GM10248 (cell line): ENCODE measurements at places on chromosomes 12 and 14.

GRCh38 chr12:24400533-24400932 lies 451.1 kb upstream of the SOX5 start:
- DNase-seq, result no peak

DNA sequence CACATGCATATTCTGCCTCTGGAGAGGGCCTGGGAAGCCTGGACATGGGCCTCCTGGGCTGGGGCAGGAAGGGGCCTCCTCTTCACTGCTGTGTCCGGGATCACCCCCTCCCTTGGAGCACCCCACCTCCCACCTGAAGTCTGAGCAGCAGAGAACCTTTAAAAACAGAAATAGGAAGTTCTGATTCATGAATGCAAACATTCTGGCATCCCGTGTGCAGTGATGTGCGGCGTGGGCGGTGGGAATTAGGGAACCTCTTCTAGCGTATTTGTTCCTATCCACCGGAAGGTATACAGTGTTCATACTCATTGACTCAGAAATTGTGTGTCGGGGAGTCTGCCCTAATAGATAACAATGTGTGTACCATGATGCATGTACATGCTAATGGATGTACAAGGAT lies 46.2 kb downstream of the C14orf132 start:
- DNase-seq, result no peak

GRCh38 chr12:46499226-46499625 lies 126.7 kb upstream of the SLC38A2 start:
- DNase-seq, result no peak

- DNase-seq, result no peak
These were observed 148.9 kb downstream of the CHST11 start for GRCh38 chr12:104605685-104606084.

GRCh38 chr12:60494244-60494643 lies 898.4 kb downstream of the SLC16A7 start:
- no peak for DNase-seq

DNA sequence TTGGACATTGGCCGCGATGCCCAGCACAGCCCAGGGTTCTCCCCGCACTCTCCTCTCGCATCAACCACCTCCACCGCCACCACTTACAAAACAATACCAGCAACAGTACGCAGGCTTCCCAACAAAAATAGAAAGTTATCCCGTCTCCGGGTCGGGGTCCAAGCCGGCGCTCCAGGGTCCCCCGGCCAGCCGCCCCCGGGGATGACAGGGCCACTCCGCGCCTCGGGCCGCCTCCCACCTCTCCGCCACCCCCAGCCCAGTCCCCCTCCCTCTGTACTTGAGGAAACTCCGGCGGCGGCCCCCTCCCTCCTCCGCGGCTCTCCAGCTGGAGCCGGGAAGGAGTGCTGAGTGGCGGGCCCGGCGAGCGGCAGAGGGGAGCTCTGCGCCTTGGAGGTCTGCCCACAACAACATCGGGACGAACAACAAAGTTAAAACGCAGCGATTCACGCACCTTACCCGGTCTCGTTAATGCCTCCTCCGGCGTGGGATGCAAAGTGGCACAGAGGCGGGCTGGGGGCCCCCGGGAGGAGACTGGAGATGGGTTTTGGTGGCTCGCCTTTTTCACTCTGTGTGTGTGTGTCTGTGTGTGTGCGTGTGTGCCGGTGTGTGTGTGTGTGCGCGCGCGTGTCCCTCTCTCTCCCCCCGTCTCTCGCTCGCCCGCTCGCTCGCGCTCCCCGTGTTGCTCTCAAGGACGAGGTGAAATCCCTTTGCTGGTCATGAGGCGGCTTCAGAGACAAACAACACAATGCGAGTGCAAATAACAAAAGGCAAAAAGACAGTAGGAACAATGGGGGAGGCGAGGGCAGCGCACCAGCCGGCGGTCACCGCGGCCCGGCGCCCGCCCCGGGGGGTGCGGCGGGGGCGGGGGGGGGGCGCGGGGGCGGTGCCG lies 386.8 kb downstream of the BCAT1 start:
- peak; percentile 33 for DNase-seq
